ENCODE measurements at places on chromosomes 5 and 9.

- peak; percentile 18 for DNase-seq
Observed at GRCh38 chr9:16871336-16872151, 1.1 kb upstream of the BNC2 start.

DNA sequence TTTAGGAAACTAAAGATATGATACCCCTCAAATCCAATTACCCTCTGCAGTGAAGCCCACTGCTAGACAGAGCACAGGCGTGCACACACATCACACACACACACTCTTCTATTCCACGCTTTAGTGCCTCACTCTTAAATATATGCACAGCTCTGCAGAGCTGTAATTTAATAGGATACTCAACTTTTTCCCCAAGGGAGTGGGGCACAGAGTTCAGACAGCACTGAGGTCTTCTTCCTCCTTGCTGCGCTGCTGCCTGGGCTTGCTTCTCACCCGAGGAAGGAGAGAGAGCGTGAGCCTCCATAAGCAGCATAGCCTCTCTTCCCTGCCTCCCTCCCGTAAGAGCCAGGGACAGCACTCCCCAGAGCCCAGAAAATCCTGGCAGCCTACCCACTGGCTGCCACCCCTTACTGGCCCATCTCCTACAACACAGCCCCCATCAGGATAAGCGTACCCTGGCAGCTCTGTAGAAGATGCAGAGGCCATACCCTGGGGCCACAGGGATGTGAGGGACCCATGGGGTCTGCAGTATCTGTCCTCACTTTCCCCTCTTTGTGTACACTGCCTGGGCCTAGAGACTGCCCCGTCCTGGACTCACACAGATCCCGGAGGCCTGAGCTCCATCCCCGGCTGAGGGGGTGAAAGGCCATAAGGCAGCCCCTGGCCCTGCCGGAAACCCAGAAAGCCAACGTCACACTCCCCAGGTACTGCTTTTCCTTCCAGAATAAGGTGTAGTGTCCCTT lies 102.1 kb downstream of the C5orf15 start:
- DNase-seq, result no peak

GRCh38 chr5:156087577-156088110 lies 239.3 kb upstream of the SGCD start:
- DNase-seq, result no peak

- DNase-seq, result no peak
Observed at GRCh38 chr5:44233691-44234090, 155.5 kb downstream of the FGF10 start.

DNA sequence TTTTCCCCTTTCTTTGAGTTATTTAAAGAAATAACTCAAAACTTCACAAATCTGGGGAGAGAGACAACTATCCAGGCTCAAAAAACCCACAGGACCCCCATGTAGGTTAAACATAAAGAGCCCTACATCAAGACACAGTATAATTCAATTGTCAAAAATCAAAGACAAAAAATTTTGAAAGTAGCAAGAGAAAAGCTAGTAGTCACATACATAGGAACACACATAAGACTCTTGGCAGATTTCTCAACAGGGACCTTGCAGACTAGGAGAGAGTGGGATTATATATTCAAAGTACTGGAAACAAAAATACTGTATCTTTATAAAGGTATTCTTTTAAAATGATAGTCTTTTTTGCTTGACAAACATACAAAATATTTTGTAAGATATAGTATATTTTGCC lies 296.9 kb downstream of the OSTF1 start:
- DNase-seq, result no peak

DNA sequence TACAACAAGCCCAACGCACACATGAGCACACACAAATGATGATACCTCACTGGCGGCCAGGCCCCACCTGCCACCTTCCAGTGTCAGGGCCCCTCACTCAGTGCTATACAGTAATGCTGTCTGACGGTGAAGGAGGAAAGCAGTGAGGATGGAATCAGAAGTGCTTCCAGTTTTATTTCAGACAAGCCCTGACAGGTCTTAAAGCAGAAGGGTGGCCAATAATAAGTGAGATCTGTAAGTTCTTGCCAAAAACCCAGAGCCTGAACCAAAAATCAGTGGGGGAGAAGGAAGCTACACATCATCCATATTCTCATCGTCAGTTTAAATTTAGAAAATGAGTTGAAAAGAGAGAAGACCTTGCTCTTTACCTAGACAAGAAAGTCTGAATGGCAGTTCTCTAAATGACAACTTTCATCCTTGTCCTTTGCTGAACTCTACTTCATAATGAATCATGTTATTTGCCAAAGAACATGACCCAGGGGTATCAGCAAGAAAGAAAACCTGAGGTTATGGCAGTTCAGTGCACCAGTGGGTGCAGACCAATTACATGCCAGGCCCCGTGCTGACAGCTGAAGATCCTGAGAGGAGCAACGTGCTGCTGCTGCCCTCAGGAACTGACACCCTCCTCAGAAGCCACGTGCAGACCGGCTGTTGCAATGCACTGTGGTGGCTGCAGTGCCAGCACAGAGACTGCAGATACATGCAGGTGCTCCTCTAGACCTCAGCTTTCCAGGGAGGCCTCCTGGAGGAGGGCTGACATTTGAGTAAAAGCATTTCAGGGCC lies 118.7 kb downstream of the DROSHA start:
- peak; percentile 29 for DNase-seq

DNA sequence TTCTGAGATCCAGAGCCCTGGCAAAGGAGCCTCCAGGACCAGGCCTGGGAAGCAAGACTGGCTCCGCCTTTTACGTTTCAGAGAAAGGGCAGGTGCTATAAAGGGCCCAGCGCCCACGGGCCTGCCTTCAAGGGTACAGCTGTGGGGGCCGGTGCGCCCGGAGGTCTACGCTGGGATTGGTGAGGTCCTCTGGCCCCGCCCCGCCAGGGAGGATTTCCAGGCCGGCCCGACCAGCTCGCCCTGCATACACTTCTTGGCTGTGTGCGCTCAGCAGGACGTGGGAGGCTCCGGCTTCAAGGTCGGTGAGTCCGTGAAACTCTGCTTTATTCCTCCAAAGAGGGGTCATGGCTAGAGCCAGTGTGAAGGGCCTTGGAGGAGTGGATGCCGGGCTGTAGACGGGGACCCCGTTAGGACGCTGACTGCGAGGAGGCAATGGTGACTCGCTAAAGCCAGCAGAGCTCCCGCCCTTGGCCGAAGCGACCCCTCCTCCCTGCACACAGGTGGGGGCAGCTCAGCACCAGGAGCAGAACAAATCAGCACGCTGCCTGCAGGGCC lies at the start of gene CKMT2:
CKMT2 (plus strand) TSS at position 243 of the 555 bp plus-strand sequence. CDS start 17,811 bp downstream, outside the sequence.
- DNase-seq, result no peak

DNA sequence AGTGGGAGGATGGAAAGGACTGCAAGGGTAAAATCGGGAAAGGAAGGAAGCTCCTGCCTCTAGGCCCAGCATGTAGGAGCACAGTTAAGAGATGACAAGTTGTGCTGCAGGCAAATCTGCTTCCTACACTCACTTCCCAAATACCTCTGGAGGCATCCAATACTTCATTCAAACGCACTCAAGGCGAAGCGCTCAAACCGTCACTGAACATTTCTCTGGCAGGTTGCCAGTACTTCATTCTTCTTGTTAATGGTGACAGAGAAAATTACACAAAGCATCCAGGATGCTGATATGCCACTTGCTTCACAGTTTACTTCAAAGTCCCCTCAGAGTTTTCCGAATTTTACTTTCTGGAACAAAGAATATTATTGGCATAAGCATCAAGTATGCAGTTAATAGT lies 59.8 kb downstream of the NREP start:
- DNase-seq, result no peak
